ENCODE measurements at places on chromosomes 4 and X.

- no peak for DNase-seq
Measured at GRCh38 chr4:15244354-15244753, 183.5 kb upstream of the C1QTNF7 start.

DNA sequence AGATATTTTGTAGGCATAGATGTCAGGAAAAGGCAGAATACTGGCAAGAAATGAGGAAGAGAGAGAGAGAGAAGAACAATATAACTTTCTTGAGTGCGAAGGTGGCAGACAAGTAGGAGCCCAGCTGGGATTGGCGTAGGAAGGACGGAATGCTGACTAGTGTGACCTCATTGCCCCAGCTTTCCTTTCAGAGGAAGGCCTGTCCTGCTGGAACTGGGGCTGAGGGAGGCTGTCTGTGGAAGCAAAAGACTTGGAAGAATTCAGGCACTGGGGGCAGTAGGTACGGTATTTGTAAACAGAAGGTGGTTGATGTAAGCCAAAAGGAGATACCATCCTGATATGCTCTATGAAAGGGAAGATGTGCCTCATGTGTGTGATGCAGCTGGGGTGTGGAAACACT, 818.4 kb downstream of the ADGRL3 start:
- DNase-seq = no peak

DNA sequence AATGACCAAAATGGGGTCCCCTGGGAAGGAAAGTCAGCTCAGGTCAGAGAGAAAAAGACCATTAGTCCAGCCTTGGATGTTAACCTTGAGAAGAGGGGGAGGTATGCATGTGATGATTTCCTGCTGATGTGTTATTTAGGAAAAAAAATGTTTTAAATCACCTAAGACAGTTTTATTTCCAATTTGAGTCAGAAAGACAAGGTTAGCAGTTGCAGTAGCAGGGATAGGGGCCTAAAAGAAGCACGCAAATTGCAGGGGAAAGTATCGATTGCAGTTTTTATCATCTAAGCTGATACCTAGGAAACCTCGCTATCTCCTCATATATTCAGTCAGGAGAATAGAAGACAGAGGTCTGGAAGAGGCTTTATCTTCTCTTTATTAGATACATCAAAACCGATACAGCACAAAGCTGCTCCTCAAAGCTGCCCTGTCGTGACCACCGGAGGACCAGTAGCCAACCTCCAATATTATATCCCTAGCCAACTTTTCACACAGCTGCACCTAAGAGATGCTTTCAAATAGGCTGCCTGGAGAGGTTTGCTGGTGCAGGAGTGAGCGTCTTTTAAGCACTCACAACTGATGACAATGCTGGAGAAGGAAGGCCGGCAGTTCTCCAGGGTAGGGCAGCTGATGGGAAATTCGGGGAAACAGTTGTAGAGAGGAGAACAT, 289.4 kb downstream of the INPP4B start:
- no peak for DNase-seq

GRCh38 chr4:164824581-164824980, 52.4 kb upstream of the APELA start:
- no peak for DNase-seq

- DNase-seq = no peak
Measured at GRCh38 chrX:70755850-70756249, 152.7 kb downstream of the TEX11 start.

DNA sequence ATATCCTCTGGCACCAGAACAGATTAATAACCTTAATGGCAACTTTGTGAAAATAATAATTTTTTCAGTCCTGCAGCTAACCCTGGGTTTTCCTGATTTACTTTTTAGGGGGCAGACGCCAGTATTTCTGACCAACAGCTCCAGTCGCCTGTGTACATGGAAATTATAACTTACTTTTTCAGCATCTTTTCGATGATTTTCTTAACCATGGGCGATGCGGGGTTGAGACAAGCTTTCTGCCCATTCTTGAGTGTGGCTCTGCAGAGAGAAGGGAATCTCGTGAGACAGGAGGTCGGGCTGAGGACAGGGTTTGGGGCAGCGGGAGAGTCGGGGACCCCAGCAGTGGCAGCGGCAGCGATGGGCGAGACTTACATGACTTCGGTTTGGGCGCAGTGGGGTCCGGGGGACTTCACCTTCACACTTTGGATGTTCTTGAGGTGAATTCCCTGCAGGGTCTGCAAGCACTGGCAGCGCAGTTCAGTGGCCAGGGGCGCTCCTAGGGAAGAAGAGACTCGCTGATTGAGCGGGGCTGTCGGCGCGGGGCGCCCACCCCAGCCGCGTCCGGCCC, 484 bp downstream of the CXCL2 start:
- DNase-seq = no peak

DNA sequence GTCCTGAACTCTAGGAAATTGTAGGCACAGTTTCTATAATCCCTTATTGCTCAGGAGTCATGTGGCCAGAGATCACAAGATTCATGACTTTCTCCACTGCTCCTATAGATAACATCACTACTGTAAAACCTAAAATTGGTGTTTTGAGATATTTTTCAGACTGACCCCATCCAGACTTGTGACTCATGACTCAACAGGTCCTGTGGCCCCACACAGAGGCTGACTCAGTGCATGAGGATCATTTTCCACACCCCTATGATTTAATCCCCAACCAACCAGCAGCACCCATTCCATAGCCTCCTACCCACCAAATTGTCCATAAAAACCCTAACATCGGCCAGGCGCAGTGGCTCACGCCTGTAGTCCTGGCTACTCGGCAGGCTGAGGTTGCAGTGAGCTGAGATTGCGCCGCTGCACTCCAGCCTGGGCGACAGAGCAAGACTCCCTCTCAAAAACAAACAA, 13.2 kb upstream of the XIAP start:
- DNase-seq = no peak

GRCh38 chrX:141894733-141895132, 9.0 kb upstream of the MAGEC1 start:
- DNase-seq = no peak

- no peak for DNase-seq
Measured at GRCh38 chr4:39341075-39341725, 25.0 kb downstream of the RFC1 start.

DNA sequence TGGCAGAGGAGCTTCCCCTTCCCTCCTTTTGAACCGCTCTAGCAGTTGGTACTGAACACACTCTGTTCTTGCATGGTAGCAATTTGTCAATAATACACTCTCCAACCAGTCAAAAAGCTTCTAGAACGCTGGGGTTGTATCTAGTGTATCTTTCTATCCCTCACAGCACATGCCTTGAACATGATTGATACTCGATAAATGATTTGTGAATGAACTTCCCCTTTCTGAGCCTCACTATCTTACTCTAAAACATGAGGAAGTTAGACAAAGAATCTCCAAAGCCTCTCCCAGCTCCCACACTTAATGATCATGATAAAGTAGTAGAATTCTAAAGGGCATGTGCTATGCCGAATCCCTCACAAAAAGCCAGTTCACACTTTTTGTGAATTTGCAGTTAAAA, 64.4 kb downstream of the DLG3 start:
- DNase-seq = no peak
